ENCODE measurements at places on chromosomes 6 and 20.

DNA sequence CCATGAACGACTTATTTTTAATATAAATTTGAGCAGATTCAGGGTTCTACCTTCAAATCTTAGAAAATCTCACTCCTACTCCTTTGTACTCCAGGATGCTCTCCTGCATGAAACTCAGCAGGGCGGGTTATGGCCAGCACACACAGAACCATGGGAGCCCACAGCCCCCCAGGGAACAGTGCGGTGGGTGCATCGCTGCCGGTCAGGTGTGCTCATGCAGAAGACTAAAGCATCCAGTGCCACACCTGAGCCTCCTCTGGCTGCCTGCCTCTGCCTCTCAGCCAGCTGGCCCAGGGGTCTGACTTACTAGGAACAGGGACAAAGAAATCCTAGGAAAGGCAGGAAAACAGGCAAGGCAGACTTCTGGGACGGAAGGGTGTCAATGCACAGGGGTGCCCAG lies 31.8 kb downstream of the EZR start:
- DNase-seq = no peak

GRCh38 chr20:41476013-41476441 lies 109.4 kb upstream of the EMILIN3 start:
- DNase-seq = no peak

GRCh38 chr6:161199850-161200249 lies 74.0 kb downstream of the AGPAT4 start:
- no peak for DNase-seq

- no peak for DNase-seq
Observed at GRCh38 chr6:158042245-158042798, 60.7 kb downstream of the SYNJ2 start.

DNA sequence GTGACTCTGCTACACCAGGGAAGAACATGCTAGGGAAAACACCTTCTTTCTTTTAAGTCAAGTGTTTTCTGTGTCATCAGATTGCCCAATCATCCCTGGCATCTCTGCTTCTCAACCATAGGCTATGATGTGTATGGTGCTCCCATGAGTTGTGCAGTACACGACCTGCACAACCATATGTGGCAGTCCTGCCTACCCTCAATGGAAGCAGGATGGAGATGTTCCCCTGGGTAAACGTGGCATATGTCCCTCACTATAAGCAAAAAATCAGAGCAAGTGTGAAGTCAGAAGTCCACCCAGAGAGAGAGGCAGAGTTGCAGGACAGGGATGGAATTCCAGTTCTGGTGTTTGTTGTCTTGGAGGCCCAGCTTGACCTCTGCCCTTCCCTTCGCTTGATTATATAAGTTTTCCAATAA lies 10.3 kb upstream of the SNHG17 start:
- no peak for DNase-seq

GRCh38 chr6:53795702-53796450 lies 1.1 kb downstream of the LRRC1 start:
- no peak for DNase-seq

GRCh38 chr6:134223796-134224420 lies 94.0 kb downstream of the SGK1 start:
- DNase-seq = no peak

DNA sequence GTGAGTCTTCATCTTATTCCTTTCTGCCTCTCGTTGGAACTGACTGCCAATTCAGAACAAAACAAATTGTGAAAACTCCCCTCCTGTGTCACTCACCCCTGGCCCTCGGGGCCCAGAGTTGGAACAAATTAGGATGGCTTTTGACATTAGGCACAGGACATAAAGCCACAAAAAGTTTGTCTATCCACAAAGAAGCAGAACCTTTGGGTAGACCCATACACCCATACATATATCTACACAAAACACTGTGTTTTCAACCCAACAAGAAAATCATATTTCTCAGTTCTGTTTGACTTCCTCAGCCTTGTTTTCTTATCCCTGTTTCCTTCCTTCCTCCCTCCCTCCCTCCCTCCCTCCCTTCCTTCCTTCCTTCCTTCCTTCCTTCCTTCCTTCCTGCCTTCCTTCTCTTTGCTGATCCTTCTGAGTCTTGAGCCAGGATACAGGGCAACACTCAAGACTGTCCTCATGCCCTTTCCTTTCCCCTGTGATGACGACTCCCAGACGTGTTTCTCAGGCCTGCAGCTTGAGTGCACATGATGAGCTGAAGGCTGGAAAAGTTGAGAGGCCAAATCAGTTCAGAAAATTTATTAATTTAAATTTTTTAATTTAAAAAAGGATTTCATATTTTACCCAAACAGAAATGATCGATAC lies 41.7 kb upstream of the NKX2-2 start:
- DNase-seq = no peak

DNA sequence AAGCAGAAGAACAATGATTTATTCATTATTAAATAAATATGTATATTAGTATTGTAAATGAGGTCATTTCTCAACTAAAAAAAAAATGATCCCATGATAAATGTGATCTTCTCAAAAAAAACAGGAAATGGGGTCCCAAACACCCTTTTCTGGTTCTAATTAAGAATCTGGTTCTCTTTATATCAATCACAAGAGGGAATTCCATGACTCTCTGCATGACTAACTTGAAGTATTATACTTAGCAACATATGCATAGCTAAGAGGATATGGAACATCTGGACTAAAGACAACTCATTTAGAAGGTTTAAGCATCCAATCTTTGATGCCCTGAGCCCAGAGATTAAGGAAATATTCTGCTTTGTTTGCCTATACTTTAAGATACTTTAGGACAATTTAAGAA lies 89.7 kb upstream of the EMILIN3 start:
- DNase-seq = no peak

- DNase-seq = peak; percentile 42
Observed at GRCh38 chr20:47585087-47585747, 83.5 kb downstream of the NCOA3 start.

DNA sequence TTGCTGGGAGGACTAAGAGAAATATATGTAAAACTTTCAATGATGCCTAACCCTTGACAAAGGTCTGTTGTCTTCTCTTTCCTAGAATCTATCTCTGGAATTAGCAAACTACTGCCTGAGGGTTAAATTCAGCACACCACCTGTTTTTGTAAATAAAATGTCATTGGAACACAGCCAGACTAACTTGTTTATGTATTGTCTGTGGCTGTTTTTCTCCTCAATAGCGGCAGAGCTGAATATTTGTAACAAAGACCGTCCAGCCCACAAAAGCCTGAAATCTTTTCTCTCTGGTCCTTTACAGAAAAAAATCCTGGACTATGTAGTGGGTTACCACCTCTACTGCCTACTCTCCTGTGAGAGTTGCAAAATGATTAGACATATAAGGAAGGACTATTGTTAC lies 33.3 kb upstream of the SYNDIG1 start:
- DNase-seq = no peak

DNA sequence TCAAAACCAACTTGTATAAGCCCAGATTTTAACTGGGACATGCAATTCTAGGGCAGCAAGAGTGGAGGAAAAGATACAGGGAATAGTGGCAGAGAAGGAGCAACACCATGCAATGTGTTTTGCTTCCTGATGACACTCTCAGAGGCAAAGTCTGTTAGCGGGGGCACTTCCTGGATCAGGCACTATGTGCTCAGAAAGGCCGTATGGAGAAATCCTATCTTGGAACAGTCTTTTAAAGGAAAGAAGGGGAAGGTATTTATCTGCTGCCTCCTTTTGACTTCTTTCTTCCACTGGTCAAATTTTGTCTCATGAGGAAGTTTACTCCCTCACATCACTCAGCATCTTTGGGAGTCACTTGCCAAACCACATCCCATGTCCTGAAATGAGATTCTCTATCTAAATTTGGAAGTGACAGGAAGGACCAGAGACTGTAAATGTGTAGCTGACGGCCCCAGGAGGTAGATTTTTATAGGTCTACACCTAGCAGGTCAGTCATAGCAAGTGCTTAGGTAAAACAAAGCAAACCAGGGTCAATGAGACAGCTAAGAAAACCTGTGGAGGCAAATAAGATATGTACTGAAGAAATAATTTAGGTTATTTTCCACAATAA lies 91.7 kb upstream of the ELOVL5 start:
- no peak for DNase-seq

DNA sequence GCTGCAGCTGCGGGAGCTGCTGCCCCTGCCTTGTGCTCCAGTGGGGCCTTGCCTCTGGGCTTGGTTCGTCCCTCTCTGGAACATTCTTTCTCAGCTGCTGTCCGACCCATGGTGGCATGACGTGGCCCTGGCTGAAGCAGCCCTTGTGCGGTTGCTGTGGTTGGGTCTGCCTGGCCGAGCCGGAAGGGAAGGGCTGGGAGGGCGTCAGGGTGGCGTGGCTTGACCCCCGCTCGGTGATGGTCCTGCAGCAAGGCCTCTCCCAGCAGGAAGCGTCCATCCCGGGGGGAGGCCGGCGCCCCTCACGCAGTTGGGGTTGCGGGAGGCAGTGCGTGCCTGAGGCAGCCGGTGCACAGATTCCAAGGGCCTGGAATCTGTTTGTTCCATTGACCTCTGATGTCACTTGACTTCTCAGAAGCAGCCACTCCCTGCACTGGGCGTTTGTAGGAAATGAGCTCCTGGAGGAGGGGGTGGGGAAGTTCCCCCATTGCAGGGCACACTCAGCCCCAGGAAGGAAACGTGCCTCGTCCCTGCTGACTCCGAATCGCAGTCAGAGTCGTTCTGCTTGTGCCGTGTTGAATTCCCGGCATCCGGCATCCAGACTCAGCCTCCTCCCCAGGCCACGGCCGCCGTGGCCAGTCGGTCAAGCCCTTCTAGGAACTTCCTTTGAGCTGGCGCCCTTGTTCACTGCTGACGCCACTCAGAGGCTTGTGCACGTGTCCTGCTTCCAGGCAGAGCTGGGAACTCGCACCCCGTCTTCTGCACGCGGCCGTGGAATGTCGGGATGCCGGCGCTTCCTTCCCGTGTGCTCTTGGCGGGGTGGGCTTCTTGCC lies 9.7 kb upstream of the TNFRSF6B start:
- DNase-seq = no peak

DNA sequence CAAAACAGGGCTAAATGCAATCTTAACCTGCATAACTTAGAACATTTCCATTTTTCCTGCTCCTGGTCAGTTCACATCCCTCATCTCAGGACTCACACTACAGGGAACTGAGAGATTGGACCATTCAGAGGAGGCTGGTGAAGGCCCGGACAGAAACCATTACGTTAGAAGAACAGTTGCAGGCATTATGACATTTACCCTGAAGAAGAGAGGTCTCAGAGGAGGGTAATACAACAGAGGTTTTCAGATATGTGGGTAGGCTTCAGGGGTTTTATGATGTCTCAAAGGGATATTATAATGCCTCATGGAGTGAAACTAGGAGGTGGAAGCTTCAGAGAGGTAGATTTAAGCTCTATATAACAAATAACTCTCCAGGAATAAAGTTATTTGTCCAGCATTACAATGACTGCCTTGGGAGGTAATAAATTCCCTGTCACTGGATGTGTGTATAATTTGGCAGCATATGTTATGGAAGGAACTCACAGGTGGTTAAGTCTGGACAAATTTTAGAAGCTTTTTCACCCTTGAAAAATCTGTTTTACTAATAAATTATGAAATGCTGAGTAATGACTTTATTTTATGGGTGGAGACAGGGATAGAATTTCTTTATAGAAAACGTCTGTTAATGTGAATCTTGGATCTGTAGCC lies 36.7 kb upstream of the RIPOR2 start:
- DNase-seq = no peak

DNA sequence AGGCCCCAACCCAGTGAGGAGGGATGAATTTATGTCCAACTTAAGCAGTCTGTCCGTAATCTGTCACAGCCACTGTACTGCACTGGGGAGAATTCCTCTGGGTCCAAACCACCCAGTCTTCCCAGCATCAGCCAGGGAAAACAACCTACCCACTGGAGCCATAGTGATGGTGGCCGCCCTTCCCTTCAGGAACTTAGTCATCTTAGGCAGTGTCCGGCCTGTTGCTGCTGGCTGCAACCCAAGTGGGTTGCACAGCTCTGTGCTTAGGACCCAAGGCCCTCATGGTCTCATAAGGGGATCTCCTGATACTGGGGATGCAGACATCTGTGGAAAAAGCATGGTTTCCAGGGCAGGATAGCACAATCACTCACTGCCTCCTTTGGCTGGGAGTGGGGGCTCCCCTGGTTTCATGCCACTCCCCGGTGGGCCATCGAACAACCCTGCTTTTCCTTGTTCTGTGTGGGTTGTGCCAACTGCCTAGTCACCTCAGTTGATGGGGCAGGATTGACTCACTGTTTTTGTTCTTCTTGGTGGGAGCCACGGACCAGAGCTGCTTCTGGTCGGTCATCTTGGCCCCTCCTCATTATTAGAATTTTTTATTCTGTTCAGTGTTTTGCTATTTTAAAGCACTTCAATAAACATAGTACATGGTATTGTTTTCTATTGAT lies 591.9 kb downstream of the DOK5 start:
- DNase-seq = no peak

GRCh38 chr20:50304923-50305635 lies 114.4 kb downstream of the CEBPB start:
- DNase-seq = no peak

DNA sequence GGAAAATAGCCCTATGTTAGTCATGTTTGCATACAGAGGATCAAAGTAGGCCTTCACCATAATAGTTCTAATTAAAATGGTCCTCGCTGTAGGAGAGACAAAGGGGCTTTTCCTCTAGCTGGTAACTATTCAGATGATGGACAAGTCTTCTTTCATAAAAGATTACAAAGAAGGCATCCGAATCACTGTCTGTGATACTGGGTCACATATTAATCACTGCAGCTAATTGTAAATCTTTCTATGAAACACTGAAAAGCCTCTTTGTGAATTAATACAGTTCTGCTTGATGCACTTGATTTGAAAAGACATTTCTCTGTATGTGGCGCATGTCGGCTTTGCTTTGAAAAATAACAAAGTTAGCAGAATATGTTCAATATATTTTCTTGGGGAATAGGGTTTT lies 520.8 kb downstream of the KIF16B start:
- no peak for DNase-seq

- DNase-seq = no peak
Observed at GRCh38 chr6:151524059-151524458, 30.2 kb downstream of the CCDC170 start.

GRCh38 chr6:129704708-129705107 lies 5.3 kb downstream of the ARHGAP18 start:
- no peak for DNase-seq

- DNase-seq = no peak
Observed at GRCh38 chr6:70134542-70134941, 168.3 kb downstream of the COL9A1 start.

DNA sequence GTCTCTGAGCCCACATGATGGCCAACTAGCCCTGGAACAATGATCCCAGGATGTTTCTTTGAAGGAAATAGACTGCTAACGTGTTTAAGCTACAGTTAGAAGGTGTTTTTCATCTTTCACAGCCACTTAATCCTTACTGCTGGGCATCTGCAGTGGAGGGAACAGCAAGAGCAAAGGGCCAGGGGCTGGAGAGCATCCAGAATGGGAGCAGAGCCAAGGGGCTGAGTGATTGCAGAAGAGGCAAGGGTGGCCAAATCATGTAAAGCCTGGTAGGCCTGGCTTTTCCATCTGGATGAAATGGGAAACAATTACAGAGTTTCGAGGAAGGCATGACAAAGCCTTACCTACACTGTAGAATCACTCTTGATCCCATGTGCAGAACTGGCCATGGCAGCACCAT lies 18.7 kb upstream of the LAMP5 start:
- DNase-seq = no peak
